ENCODE measurements at places on chromosomes 1 and 21.
A peak's percentile ranks its signal among the peaks of the same experiment; 100 is the strongest.

- no peak for DNase-seq
Observed at GRCh38 chr1:244291236-244292201, 160.2 kb downstream of the ADSS2 start.

DNA sequence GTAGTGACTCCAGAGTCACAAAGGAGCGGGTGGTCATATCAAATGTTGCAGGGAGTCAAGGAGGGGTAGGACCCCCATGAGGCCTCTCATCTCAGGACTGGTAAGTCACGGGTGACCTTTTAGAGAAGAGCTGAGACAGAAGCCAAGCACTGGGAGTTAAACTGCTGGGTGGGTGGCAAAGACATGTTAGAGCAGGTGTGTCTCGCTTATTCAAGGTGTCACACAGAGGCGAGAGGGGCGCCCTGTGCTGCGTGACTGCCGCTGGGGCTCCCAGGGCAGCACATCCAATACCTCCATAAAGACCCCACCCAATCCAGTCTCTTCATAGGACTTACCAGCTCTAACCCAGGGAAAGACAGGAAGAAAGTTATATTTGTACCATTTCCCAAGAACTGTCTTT, 15.2 kb downstream of the CASQ2 start:
- DNase-seq = no peak

DNA sequence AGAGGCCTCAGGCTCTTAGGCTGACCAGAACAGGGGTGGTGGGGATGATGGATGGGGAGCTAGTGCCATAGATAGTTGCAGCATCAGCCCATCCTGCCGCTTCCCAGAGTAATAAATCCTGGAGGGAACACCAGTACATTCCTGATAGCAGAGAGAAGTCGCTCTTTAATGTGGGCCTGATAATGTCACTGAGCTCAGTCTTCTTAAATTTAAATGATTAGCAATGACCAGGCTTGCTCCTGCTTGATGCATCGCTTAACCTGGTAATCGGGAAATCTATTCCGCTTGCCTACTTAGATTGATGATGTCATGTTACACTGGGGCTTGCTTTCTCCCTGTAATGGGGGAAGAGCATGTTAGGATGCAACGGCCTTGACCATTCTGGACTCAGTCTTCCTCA, 218.6 kb upstream of the PLXNA2 start:
- no peak for DNase-seq

- DNase-seq = no peak
Observed at GRCh38 chr1:6471970-6472368, 6.0 kb upstream of the TNFRSF25 start.

DNA sequence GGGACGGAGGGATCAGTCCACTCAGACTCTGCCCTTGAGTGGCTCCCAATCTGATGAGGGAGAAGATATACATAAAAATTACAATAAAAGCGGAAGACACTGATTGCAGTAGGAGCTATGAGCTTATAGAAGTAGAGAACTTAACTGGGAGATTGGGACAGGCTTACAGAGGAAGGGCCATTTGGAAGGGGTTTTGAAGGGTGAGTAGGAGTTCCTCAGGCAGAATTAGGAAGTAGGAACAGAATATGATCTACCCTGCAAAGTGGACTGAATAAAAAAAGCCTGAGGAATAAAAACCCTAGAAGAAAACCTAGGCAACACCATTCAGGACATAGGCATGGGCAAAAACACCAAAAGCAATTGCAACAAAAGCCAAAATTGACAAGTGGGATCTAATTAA, 9.2 kb upstream of the WASF2 start:
- no peak for DNase-seq

GRCh38 chr1:81165963-81166362, 634.8 kb upstream of the ADGRL2 start:
- DNase-seq = no peak

- DNase-seq = peak; percentile 8
Observed at GRCh38 chr21:15063081-15063813, 1.6 kb downstream of the NRIP1 start.

GRCh38 chr1:182003025-182003725, 58.3 kb downstream of the ZNF648 start:
- DNase-seq = no peak

DNA sequence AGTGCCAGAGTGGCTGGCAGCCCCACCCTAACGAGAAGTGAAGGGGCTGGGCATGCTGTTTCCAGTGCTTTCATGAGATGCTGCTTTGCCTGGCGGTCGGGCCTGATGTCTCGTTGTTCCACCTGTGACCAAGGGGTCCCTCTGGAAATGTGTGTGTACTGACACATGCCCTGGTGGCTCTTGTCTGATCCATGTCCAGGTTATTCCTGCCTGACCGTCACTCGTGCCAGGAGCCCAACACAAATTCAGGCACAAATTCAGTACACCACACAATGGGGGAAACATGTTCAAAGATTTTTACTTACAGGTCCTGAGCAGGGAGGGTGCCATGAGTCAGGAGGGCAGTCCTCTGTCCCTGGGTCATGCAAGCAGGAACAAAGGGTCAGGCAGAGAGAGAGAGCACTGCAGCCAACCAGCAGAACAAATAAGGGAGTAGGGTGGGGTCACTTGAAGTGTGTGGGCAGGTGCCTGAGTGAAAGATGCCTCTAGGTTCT, 76.3 kb downstream of the ADARB1 start:
- no peak for DNase-seq

- no peak for DNase-seq
Observed at GRCh38 chr1:30880678-30881318, 27.8 kb downstream of the SDC3 start.

GRCh38 chr1:186978596-186979556, 150.1 kb downstream of the PLA2G4A start:
- DNase-seq = no peak

DNA sequence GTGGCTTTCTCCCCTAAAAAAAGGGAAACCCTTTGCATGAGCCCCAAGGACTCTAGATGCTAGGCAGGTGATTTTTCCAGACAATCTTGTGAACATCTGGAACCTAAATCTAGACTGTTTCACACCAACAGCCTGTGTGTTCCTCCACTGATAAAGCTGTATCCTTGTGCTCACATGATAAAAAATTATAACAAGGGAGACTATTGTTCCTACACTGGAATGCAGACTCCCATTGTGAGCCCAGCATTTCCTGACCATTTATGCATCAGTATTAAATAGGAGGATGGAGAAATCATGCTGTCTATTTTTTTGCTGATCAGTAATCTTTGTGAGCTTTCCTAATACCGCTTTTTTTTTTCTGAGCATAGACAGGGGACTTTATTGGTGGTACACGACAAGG, 52.5 kb downstream of the ZNF697 start:
- no peak for DNase-seq

GRCh38 chr1:109198745-109199144, 15.0 kb upstream of the SARS1 start:
- DNase-seq = no peak

DNA sequence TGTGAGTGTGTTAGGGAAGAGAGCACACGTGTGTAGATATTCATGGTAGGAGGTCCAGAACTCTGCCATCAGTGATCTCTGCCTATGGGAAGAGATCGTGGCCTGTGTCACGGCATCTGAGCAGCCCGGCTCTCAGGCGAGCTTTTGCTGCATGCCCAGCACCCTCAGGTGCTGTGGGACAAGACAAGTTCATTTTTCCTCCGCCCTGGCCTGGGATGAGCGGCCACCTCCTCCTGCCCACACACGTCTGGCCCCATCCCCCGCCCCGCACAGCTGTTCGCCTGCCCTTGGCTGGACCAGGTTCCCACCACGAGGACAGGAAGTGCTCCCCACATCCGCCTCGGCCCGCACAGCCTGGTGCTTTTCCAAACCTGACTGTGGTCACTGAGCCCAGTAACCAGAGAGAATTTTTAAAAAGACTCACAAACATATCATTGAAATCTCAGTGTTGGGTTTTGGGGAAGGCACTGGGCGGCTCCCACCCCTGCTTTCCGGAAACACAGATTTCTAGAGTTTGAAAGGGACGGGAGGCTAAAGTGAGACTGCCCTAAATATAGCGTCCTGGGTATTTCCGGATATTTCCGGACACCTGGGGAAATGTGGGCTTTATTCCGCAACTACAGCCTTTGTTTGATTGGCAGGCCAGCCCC, 18.0 kb downstream of the BMP8A start:
- DNase-seq = no peak
